ENCODE measurements at places on chromosomes 4 and X.
A peak's percentile ranks its signal among the peaks of the same experiment; 100 is the strongest.

GRCh38 chr4:79467246-79467932 lies 59.4 kb upstream of the GK2 start:
- no peak for DNase-seq

DNA sequence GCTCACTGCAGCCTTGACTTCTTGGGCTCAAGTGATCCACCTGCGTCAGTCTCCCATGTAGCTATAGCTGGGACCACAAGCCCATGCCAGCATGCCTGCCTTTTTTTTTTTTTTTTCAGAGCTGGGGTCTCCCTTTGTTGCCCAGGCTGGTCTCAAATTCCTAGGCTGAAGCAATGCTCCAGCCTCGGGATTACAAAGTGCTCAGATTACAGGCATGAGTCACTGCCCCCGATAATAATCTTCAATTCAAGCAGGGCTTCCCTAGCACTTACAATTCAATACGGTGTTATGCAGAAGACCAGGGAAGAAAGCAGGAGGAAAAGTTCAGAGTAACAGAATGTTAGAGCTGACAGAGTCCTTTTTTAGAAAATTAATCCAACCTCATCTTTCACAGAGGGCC lies 26.1 kb downstream of the OTOP1 start:
- no peak for DNase-seq

GRCh38 chr4:19650903-19651864 lies 600.5 kb upstream of the SLIT2 start:
- no peak for DNase-seq

DNA sequence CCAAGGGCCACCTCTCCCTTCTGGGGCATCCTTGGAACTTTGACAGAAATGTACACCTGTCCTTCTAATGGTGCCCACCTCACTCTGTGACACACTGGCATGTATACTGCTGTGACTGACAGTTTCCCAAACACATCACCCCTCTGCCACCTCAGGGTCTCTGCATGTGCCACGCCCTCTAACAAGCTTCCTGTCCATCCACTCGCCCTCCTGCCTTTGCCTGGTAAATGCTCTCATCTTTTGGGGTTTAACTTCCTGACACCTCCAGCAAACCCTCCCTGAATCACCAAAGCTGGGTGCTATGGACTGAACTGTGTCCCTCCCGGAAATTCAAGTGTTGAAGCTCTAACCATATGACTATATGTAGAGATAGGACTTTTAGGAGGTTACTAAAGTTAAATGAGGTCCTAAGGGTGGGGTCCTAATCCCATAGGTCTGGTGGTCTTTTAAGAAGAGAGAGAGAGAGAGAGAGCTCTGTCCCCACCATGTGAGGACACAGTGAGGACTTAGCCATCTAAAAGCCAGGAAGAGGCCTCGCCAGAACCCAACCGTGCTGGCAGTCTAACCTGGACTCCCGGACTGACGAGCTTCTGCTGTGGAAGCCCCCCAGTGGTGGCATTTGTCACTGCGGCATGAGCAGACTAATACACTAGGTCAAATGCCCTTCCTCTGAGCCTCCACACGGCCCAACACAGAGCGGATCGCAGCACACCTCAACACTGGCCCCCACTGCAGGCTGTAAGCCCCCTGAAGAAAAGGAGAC lies 95.6 kb downstream of the AFAP1 start:
- DNase-seq = no peak

GRCh38 chr4:83083925-83084475 lies 30.5 kb downstream of the PLAC8 start:
- no peak for DNase-seq

GRCh38 chrX:135463937-135464336 lies 42.2 kb downstream of the SMIM10L2A start:
- DNase-seq = no peak

DNA sequence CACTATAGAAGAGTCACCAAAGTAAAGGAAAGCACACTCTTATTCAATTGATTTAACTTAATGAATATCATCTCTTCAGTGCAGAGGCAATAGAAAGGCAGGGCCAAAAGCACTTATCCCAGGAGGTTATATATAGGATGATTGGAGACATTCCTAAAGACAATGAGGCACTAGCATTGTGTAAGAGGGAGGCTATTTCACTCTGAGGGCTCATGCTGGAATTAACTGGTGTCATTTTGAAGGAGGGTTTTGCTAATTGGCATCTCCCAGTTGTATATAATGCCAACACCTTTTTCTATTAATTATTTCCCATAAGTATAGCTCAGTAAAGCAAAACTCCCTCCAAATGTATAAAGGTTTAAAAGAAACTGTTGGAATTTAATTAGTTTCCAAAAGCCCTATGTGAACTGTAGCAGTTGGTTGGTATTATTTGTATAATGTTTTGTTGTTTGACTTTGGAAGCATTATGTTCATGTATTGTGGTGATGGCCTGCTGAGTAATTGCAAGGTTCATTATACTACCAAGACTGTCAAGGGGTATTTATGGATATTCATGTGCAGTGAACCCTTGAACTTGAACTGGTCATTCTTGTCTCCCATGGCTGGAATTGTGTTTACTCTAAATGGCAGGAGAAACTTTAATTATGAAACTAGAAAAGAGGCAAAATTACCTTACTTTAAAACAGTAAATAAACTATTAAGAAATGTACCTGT lies 270.3 kb downstream of the BMPR1B start:
- DNase-seq = no peak

DNA sequence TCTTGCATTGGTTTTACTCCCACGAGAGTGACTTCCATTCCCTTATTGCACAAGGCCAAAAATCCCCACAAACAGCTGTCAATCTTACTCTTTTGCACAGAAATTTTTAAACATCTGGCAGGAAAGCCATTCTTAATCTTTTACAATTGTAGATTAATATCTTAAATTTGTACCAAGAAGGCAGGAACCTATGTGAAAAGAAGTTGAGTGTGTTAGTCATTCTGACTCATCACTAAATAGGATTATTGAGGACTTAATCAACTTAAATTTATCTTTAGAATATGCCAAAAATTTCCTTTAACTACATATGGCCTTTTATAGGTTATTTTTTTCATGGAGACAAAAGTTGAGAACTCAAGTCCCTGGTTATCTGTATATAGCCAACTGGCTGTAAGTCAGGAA lies 49.0 kb upstream of the VEGFC start:
- DNase-seq = peak; percentile 96

- DNase-seq = no peak
These were observed 130.6 kb upstream of the PITX2 start for GRCh38 chr4:110753466-110753865.

DNA sequence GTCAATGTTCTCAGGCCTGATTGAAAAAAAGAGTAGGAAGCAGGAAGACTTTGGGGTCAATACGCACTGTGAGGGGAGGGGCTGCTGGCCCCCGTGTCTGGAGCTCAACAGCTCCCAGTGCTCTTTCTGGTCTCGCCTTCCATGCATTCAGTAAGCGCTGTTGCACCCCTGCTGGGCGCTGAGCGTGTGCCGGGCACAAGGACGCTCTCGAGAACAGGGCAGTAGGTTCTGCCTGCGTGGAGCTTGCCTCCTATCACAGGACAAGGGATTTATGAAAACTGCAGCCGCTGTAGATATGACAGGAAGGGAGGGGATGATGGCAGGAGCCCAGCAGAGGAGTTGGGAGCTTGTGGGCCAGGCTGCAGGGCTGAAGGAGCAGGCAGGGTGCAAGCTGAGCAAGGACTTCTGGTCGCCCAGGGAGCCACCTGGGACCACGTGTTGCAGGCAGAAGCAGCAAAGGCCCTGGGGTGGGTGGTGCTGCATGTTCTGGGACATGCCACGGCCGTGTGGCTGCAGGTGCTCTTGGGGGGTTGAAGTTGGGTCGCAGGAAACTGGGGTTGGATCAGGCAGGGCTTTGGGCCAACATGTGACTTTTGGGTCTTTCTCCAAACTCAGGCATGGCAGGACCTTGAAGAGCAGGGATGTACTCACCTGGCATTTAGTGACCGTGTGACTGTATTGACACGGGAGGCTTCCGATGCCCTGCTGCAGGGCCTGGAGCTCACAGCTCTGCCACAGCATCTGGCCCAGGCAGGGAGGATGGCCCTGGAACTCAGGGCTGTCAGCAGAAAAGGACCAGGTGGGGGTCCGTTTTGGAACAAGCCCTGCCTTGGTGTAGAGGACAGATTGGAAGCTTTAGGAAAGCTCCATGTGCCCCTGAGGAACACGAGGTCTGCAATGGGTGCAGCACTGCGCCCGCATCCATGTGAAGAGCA lies 97.9 kb downstream of the CPZ start:
- DNase-seq = no peak

DNA sequence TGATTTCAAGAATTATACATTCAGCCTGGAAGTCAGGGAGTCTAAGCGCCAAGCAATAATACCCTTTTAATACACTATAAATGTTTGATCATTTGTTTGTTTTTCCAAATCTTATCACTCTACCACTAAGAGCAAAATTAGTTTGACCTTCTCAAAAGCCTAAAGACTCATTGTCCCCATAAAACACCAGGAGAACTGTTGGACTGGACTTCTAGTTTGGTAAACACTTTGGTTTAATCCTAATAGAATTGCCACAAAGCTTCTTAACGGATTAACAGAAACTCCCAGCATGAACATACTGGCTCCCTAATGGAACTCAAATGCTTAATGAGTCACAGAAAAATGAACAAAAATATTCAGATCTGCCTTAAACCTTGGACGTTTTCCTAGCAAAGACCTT lies 34.9 kb downstream of the SYTL5 start:
- DNase-seq = peak; percentile 74

- no peak for DNase-seq
These were observed 160.4 kb downstream of the CPEB2 start for GRCh38 chr4:15162465-15163283.

DNA sequence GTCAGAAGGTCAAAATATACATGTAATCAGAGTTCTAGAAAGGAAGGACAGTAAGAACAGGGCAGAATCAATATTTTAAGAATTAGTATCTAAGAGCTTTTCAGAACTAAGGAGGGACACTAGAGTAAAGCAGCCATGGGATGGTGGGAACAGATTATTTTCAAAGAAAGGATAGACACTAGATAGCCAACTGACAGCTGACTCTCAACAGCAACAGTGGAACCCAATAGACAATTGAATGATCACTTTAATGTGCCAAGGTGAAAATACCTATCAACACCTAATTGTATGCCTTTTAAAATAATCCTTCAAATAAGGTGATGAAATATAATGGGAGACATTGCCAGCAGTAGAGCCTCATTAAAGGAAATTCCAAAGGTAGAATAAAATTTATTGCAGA lies 26.5 kb upstream of the CCDC160 start:
- no peak for DNase-seq

- no peak for DNase-seq
These were observed 109.7 kb downstream of the NR3C2 start for GRCh38 chr4:148332486-148332885.

GRCh38 chr4:78510108-78510507 lies 41.5 kb upstream of the ANXA3 start:
- no peak for DNase-seq

GRCh38 chrX:134684956-134685355 lies 26.7 kb upstream of the PLAC1 start:
- DNase-seq = no peak

GRCh38 chr4:110626532-110627153 lies 3.8 kb upstream of the PITX2 start:
- DNase-seq = no peak

GRCh38 chr4:183721207-183722081 lies 62.4 kb downstream of the TRAPPC11 start:
- DNase-seq = no peak

DNA sequence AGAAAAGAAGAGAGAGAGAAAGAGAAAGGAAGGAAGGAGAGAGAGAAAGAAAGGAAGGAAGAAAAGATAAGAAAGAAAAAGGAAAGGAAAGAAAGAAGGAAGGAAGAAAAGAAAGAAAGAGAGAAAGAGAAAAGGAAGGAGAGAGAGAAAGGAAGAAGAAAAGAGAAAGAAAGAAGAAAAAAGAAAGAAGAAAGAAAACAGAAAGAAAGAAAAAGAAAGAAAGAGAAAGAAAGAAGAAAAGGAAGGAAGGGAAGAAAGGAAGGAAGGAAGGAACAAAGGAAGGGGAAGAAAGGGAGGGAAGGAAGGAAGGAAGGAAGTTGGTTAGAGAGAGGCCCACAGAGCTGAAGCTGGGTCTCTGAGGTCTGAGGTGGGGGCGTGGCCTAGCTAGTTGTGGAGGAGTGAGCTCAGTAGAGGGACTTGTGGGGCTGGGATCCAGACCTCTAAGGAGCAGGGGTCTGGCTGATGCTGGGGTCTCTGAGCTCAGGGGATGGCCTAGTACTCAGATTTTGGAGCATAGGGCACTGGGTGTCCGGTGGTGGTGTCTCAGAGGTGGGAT lies 27.1 kb upstream of the PDZD4 start:
- DNase-seq = no peak

- no peak for DNase-seq
These were observed 284.2 kb downstream of the RCHY1 start for GRCh38 chr4:75229806-75230570.

GRCh38 chr4:121093261-121093660 lies 20.9 kb upstream of the NDNF start:
- DNase-seq = no peak

- DNase-seq = no peak
These were observed 24.3 kb downstream of the TRPC5 start for GRCh38 chrX:112058255-112058654.

DNA sequence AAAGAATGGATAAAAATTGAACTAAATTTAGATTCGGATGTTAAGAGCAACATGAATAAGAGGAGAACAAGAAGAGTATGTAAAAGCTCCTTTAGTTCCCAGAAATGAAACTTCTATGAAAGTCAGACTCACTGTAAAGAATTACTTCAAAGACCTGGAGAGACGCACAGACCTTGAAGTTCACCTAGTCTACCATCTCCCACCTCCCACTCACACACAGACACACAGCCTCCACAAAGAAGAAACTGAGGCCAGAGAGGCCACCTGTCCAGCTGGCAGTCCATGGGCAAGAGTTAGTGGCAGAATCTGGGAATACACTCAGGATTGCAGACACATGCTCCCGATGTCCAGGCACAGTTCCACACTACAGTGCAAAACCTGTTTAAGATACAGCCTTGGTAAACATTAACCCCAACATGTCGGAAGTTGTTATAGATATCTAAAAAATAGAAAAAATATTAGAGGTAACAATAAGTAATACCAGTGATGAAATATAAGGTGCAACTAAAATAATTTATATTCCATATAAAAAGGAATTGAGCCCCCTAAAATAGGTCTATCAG lies 288.8 kb downstream of the INPP4B start:
- no peak for DNase-seq

GRCh38 chrX:25175171-25175570 lies 159.4 kb upstream of the ARX start:
- no peak for DNase-seq

DNA sequence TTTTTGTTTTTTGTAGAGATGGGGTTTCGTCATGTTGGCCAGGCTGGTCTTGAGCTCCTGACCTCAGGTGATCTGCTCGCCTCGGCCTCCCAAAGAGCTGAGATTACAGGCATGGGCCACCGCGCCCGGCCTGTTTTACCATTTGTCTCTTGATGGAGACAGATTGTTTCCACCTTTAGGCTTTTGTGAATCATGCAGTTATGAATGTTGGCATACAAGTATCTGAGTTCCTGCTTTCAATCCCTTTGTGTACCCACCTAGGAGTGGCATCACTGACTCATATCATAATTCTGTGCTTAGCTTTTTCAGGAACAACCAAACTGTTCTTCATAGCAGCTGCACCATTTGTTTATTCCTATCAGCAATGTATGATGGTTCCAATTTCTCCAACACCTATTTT lies 20.2 kb upstream of the MGST2 start:
- no peak for DNase-seq

Data from retinal pigment epithelial cell (primary cell).